ENCODE measurements at places on chromosomes 4 and X.

GRCh38 chr4:111512081-111512783 lies 633.0 kb upstream of the FAM241A start:
- DNase-seq, result no peak

- DNase-seq, result no peak
Observed at GRCh38 chr4:569958-570667, 6.0 kb downstream of the TMEM271 start.

GRCh38 chr4:34534916-34535315 lies 1709.4 kb downstream of the ARAP2 start:
- no peak for DNase-seq

- no peak for DNase-seq
Observed at GRCh38 chr4:79155336-79155735, 170.5 kb downstream of the NAA11 start.

- no peak for DNase-seq
Observed at GRCh38 chrX:38770152-38770551, 31.1 kb upstream of the MID1IP1 start.

GRCh38 chrX:40727093-40727492 lies 8.2 kb downstream of the MED14 start:
- DNase-seq, result no peak
